ENCODE measurements at places on chromosomes 16 and 17.

DNA sequence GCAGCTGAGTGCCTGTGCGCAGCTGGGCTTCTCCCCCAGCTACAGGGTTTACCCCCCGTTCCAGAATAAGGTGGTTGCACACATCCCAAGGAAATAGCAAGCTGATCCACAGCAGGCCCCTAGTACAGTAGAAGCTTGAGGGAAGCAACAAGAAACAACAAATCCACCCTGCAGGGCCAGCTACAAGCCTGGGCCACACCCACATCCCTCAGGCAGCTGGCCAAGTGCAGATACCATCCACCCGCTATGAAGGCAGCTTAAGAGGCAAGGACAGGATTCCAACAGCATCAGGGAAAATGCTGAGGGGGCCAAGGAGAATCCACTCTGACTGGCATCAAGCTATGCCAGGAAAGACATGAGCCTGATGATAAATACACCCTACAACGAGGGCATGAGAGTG, 66.9 kb upstream of the RCVRN start:
- peak; percentile 71 for DNase-seq

DNA sequence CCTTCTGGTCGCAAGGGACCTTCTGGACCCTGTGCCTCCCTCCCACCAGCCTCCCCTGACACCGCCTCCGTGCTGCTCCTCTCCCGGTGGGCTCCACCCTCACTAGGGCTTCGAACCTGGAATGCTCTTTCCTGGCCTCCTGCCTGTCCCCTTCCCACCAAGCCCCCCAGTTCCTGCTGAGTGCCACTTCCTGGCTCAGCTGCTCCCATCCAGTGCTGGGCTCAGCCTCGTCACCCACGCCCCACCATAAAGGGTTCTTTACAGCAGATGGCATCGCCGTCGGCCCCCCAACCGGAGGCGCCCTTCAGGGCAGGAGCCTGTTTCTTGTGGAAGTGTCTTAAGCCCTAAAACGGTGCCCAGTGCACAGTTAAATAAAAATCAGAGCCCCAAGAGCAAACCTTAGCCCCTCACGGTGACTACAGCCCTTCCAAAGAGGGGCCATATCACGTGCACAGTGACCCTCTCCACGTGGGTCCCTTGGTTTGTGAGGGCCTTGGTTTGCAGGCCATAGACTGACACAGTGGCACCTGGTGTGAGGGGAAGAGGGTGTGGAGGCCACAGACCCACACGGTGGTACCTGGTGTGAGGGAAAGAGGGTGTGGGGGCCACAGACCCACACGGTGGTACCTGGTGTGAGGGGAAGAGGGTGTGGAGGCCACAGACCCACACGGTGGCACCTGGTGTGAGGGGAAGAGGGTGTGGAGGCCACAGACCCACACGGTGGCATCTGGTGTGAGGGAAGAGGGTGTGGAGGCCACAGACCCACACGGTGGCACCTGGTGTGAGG, 111.4 kb downstream of the METRNL start:
- DNase-seq: no peak

DNA sequence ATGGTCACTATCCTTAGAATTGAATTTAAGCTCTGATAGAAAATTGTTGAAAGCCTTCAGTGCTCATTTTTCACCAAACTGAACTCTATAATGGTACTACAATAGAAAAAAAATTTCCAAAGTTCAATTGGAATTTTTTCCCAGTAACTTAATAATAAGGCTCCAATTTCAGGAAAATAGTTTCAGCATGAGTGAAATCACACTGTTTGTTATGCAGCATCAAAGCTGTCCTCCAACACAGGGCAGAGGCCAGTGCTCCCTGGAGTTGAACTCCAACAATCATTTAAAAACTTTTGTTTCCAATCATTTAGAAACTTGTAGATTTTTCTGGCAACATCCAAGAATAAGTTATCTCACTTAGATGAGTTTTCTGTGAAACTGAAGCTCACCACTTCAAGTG, 103.1 kb upstream of the HSBP1 start:
- DNase-seq: no peak

DNA sequence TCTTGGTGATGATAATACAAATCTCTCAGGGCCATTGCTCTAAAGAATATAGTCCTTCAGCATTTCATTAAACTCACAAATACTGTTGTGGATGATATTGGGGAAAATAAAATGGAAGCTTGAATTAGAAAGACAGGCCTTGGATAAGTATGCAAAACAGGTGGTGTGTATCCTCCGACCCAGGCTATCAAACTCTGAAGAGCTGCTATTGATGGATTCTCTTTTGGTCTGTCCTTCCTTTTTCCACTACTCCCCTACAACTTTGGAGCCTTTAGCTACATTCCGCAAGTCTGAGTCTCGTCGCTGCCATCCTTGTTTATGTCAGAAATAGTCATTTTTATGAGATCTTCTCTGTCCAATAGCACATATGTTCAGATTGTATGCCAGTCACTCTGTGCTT, 351.6 kb downstream of the KCNJ2 start:
- DNase-seq: no peak

DNA sequence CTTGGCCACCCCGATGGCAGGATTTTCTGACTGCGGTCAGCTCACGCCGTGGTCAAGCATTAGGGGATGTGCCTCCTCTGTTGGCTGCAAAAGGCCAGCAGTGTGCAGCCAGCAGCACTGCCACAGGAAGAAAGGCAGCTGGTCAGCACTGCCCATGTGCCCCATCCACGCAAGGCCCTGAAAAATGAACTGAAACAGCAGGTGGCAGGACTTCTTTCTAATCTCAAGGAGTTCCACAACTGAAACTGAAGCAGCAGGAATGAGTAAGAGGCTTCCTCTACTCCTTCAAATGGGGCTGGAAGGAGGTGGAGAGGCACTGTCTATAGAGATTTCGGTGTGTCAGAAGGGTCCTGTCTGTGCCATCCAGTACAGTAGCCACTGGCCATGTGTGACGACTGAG, 3.2 kb downstream of the ZNF500 start:
- DNase-seq: no peak

DNA sequence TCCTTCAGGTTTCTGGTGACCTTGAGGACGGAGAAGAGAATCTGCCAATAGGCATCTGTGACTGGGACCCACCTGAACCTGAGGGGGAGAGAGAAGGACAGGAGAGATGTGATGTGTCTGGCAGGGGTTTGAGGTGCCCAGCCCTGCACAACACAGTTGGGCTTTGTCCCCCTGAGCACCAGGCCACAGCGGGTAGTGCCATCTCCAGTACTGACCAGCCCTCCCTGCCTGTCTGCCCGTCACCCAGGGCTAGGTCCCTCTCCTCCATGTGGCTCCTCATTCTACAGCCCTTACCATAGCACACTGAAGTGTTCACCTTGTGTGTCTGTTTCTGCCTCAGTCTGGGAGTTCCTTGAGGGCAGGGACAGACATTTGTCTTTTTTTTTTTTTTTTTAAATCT, 30.8 kb downstream of the NLRP1 start:
- DNase-seq: no peak

GRCh38 chr17:21299981-21300600, 15.6 kb downstream of the MAP2K3 start:
- no peak for DNase-seq

- no peak for DNase-seq
Measured at GRCh38 chr16:58999762-59000161, 265.6 kb upstream of the GOT2 start.

DNA sequence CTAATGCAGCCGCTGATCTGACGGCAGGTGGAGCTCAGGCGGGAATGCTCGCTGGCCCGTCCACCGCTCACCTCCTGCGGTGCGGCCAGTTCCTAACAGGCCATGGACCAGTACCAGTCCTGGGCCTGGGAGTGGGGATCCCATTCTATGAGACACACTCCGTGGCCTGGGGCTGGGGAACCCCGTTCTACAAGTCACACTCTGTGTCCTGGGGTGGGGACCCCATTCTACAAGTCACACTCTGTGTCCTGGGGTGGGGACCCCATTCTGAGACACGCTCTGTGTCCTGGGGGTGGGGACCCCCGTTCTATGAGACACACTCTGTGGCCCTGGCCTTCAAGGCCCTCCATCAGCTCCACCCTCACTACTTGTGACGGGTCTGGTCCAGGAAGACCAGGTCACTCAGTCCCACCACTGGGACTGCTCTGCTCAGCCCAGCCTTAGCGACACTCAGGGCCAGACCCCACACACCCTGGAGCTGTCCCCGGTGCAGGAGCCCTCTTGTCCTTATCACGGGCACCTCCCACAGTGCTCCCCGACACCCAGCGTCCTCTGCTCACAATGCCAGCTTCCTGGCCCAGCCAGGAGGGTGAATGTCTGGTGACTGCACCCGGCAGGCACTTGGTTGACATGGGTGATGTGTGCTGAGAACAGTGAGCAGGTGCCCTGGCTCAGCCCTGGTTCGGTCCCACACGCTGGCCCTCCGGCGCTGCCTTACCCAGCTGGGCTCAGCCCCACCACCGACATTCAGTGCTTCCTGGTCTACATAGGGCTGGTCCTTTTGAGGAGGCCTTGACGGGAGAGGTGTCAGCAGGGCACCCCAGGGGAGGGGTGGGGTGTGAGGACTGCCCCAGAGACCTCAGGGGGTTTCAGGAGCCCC, 89.1 kb downstream of the TBC1D16 start:
- no peak for DNase-seq

GRCh38 chr16:86590501-86591144, 12.3 kb downstream of the FOXL1 start:
- peak; percentile 95 for DNase-seq

DNA sequence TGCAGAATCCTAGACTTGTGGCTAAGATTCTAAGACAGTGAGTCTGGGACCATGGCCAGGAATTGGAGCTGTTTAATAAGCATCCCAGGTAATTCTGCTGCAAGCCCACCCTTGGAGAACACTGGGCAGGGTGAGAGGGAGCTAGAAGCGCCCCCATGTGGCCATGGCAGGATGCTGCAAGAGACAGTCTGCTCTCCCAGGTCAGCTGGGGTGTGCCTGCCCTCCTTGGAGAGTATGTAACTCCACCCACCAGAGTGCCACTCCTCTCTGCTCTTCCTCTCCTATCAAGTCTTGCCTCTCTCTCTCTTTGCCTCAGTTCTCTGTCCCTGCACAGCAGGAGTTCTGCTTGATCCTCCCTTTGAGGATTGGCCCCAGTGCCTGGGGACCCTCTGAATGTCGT, 14.9 kb downstream of the RCVRN start:
- peak; percentile 53 for DNase-seq

DNA sequence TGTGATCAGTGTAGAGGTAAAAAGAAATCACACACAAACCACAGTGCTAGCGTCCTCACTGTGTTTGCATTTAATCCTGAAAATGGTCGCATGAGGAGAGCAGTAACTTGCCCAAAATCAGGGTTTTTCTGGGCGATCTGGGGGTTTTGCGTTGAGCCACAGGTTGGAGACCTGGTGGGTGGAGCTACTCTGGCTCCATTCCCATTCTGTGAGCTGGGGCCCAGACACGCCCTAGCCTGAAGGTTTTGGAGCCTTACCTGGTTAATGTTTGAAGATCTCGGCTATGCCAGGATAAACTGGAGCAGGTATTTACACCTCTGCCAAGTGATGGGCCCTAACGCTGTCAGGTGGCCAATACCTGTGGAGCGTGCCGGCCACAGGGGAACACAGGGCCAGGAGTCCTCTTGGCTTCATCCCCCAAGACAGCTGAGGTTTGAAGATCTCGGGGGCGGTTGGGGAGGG, 48.4 kb downstream of the MPRIP start:
- no peak for DNase-seq

DNA sequence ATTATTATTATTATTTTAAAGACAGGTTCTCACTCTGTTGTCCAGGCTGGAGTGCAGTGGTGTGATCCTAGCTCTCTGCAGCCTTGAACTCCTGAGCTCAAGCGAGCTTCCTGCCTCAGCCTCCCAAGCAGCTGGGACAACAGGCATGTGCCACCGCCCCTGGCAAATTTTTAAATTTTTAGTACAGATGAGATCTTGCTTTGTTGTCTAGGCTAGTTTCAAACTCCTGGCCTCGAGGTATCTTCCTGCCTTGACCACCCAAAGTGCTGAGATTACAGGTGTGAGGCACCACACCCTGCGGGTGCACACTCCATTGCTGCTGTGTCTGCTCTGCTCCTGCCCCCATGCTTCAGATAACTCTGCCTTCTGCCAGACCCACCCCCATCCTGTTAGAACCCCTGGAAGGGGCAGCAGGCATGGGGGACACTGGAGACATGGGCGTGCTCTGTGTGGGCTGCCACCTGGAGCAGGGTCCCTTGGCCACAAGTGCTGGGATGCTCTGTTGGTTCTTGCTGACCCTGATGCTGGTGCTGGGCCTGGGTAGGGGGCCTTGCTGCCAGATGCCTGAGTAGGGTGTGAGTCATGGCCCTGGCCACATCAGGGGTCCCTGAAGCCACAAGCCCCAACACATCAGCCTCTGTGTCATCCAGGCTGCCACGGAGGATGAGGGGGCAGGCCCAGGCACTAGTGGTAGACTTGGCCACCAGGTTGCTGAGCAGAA, 2.6 kb downstream of the GGT6 start:
- no peak for DNase-seq

- no peak for DNase-seq
Measured at GRCh38 chr16:57042157-57043111, 49.9 kb upstream of the CPNE2 start.

- DNase-seq: peak; percentile 4
Measured at GRCh38 chr17:70875729-70876310, 706.5 kb downstream of the KCNJ2 start.

DNA sequence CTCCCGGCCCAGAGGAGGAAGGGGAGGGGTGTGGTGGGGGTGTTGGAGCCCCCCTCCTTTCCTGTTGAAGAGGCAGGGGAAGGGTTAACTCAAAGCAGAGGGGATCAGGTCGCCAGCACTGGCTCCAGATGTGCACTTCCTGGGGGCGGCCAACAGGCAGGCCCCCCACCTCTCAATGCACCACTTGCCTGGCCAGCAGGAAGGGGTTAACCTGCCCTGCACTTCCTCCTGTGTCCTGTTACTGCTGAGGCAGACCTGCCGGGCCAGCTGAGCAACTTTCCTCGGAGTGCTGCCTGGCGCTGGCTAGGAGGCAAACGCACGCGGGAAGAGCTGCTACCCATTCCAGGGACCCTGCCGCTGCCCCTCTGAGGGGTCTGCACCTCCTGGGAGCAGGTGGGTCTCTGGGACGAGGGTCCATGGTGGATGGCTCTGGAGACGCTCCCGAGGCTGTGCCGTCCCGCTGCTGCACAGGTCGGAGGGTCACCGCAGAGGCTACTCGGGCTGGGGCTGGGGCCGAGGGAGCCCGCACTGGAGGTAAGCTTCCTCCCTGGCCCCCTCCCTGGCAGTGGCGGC, at the start of gene EPN3:
TSS of gene EPN3 (plus strand) at position 284 of the 573 bp plus-strand sequence. CDS start 3,822 bp downstream, outside the sequence.
- peak; percentile 49 for DNase-seq

- DNase-seq: peak; percentile 1
Measured at GRCh38 chr16:59973966-59974365, 1239.8 kb upstream of the GOT2 start.

DNA sequence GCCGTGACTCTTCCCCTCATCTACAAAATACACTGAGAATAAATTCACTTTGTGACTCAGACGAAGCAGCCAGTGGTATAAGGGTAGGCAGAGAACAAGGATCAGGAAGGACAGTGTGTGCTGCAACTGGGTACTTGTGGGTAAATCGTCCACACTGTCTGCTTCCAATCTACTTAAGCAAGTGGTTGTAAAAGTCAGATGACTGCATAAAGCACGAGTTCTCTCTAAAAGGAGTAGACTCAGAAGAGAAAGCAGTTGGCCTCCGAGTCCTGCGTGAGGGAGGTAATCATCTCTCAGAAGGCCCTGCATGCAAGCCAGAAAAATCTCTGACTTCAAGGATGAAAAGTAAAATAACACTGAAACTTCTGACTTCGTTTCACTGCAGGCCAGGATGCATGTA, 43.1 kb downstream of the ANKFY1 start:
- no peak for DNase-seq

- no peak for DNase-seq
Measured at GRCh38 chr16:4212211-4212933, 29.5 kb downstream of the SRL start.
